ENCODE measurements at places on chromosomes 12 and 14.
A peak's percentile ranks its signal among the peaks of the same experiment; 100 is the strongest.

GRCh38 chr14:64536488-64537245 is 3.9 kb upstream of the HSPA2 start:
- no peak for DNase-seq

- no peak for DNase-seq
Measured at GRCh38 chr14:43894534-43894933, 612.5 kb downstream of the FSCB start.

- DNase-seq = no peak
Measured at GRCh38 chr14:96582995-96583394, 80.8 kb downstream of the PAPOLA start.

DNA sequence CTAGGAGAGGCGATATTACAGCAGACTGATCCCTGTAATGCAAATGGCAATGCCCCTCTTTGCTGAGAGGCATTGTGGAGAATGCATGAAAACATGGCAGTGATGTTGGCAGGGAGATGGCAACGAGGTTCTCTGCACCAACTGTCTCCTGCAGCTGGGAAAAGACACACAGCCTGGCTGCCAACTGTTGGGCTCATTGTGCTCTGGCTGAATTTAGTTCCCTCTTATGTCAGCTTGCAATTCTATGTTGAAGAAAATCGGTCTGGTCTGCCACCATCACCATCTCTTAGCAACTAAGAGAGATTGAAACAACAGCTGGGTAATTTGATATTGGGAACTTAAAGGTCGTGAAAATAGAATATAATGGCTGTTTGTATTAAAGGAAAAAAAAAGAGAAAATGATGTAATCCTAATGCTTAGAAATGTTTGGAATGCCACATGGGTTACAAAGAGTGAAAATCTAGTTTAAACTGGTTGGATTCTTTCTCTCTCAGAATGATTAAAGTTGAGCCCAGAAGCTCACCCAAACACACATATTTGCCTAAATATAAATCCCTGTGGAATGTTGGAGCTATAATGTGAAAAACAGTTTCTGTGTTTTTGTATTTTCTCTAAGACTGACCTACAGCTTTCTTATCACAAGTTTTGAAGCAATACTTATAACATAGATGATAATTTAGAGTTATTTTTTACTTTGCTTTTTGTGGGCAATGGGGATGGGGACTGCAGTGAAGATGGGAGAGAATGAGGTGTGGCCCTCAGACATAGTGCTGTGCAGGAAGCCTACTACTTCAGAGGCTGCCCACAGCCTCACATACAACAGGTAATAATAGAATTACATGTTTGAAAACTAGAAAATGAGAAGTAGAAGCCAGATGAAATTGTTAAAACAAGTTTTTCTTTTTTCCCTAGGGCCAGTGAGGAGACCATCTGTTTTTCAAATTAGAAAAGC is 143.7 kb downstream of the AKAP6 start:
- no peak for DNase-seq

DNA sequence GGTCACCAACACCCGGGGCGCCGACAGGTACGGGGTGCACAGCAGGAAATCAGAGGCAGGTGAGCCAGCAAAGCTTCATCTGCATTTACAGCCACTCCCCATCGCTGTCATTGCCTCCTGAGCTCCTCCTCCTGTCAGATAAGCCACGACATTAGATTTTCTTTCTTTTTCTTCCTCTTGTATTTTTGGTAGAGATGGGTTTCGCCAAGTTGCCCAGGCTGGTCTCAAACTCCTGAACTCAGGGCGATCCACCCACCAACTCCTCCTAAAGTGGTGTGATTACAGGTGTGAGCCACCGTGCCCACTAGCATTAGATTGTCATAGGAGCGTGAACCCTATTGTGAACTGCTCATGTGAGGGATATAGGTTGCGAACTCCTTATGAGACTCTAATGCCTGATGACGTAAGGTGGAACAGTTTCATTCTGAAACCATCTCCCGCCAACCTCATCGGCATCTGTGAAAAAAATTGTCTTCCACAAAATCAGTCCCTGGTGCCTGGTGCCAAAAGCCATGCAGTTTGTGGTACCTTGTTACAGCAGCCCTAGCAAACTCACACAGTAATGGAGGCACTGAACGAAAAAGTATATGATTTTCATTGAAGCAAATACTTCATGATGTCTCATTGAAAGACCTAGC is 1.5 kb downstream of the STYK1 start:
- no peak for DNase-seq

GRCh38 chr12:25518512-25518911 is 34.6 kb downstream of the LMNTD1 start:
- DNase-seq = no peak

DNA sequence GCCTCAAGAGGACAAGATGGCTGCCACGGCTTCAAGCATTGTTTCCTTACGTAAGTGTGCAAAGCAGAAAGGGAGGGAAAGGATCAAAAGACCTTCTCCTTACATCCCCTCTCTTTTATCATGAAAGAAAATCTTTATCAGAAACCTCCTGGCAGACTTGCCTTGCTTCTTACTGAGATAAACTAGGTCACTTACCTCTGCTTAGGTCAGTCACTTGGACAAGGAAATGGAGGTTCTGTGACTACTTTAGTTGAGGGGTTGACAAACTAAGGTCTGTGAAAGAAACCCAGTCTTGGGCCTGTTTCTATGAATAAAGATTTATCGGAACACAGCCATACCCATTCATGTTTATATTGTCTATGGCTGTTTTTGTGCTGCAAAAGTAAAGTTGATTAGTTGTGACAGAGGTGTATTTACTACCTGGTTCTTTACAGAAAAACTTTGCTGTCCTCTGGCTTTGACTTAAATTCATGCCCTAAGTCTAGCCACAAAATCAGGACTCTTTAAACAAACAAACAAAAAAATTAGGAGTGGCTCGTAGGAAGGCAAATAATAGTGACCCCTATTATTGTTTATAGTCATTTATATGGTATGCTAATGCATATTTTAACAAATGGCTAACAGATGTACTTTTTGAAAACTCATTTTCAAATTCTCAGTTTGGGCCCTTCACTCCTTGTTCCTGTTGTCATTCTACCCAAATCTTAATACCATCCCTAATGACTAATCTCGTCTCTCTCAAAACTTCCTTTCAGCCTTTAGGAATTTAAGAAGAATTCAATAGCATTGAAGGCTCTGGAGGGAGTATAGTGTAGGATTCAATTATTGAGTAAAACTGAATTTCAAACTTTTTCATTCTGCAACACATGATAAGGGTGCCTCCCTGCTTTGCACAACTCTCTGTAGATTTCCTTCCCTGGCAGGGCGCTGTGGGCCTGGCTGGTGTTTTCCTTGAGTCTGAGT is 42.0 kb upstream of the ATP2B1 start:
- DNase-seq = no peak

GRCh38 chr12:107404981-107405380 is 280.6 kb upstream of the PWP1 start:
- no peak for DNase-seq

GRCh38 chr12:91636721-91637120 is 454.1 kb upstream of the DCN start:
- no peak for DNase-seq

GRCh38 chr14:67172520-67172919 is 16.7 kb upstream of the GARIN2 start:
- DNase-seq = no peak

DNA sequence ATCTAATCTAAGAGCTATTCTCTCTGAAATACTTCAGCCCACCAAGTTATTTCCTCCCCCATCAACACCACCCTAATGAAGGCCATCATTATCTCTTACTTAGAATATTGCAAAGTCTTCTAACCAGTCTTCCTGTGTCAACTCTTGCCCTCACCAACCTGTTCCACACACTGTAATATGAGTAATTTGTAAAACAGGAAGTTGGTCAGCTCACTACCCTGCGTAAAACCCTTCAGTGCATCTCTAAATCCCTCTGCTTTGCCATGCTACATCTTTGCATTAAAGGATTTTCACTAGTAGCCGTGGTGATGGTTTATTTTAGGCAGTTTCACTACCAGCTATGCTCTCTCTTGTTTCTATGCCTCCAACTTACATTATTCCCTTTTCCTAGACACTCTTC is 70.0 kb downstream of the KIF21A start:
- DNase-seq = no peak

DNA sequence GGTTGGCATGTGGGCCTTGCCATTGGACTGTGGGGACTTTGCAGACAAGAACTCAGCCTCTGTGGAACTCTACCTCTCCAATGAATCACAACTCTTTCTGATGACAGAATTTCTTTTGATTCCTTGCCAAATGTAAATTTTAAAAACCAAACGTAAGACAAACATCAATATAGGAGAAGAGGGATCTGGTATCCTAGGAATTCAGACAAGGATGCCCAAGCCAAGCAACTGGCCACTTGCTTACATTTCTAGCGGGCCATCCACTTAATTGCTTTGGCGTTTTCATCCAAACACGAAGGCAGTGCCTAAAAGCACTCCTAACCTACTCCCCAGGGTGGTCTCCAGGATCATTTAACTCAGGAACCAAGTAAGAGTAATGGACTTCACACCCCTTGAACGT is 23.4 kb upstream of the RAB35 start:
- no peak for DNase-seq

- DNase-seq = no peak
Measured at GRCh38 chr12:32876004-32876403, 20.6 kb downstream of the PKP2 start.

- no peak for DNase-seq
Measured at GRCh38 chr14:32087173-32087861, 10.2 kb downstream of the ARHGAP5 start.

GRCh38 chr14:102717276-102717675 is 60.0 kb upstream of the TRAF3 start:
- no peak for DNase-seq

- no peak for DNase-seq
Measured at GRCh38 chr14:103744621-103745395, 29.2 kb downstream of the ZFYVE21 start.

DNA sequence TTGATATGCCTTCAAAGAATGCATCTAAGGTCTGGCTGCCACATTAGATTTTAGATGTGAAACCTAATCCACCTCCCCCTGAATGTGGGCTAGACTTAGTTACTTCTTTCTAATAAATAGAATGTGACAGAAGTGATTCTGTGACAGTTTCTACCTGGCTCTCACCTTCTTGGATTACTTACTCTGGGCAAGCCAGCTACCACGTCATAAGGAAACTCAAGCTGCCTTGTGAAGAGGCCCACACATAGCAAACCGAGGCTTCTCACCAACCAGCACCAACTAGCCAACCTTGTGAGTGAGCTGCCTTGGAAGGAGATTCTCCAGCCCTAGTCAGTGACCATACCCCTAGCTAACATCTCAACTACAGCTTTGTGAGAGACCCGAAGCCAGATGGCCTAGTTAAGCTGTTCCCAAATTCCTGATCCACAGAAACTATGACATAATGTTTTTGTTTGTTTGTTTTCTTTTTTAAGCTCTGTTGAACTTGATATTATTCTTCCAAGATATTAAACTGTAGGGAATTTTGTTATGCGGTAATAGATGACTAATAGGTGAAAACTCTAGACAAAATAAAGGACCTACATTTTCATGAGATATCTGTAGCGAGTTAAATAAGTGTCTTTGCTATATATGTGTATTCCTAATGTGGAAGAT is 6.2 kb downstream of the GPR19 start:
- DNase-seq = no peak

DNA sequence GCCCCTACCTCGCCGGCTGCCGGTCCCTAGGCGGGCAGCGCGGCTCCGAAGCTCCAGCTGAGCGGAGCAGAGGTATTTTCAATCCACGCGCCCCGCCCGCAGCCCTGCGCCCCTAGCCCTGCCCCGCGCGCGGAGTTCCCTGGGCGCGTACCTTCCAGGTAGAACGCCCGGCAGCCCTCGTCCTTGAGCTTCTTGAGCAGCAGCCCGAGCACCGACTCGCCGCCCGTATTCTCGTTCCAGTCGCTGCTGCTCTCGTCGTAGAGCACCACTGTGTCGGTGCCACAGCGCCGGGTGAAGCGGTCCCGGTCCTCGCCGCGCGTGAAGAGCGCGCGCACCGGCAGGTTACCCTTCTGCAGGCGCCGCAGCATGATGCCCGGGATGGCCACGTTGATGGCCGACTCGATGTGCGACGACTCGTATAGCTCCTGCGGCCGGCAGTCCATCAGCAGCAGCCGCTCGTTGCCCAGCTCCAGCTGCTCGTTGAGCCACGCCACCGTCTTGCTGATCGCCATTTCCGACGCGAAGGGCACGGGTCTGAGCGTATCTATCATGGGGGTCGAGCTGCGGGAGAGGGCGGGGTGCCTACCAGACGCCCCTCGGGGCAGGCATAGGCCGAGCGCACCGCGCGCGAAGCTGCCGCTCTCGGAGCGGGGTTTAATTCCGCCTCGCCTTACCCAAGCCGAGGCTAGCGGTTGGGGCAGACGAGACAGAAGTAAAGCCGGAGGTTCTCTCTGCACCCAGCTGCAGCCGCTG is 636 bp downstream of the DUSP6 start:
- DNase-seq = peak; percentile 16

DNA sequence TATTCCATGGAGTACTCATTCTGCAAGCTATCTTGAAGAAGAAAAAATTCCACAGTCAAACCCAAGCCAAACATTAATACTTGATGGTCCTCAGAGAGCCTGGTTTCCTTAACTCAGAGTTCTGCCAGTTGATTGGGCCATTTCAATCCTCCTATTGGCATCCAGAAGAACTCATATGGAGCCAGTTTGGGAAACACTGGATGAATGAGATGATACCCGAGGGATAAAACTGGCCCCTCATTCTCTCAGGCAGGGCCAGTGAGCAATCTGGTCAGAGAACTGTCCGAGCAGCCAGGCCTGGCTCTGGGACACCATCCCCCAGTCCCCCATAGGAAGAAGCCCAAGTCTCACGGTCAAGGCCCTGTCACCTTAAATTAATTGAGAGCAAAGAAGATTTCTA is 48.8 kb downstream of the NUAK1 start:
- no peak for DNase-seq

- DNase-seq = no peak
Measured at GRCh38 chr12:95258151-95258550, 40.5 kb downstream of the VEZT start.

- no peak for DNase-seq
Measured at GRCh38 chr12:79747274-79747673, 56.5 kb upstream of the PAWR start.

DNA sequence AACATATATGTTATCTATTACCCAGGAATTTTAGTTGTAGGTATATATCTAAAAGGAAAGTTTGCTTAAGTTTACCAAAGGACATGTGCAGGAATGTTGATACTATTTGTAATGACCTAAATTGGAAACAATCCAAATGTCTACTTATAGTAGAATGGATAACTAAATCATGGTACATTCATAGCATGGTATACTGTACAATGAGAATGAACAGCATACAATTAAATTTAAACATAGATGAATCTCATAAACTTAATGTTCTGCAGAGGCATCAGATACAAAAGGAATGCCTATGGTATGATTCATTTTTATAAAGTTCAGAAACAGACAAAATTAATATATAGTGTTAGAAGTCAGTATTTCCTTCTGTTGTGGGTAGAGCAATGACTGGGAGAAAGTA is 135.4 kb downstream of the GPHN start:
- no peak for DNase-seq
